ENCODE measurements at places on chromosomes 5 and 9.

- peak; percentile 55 for DNase-seq
Measured at GRCh38 chr9:124392871-124393460, 22.3 kb downstream of the PSMB7 start.

GRCh38 chr5:10528056-10528816, 35.6 kb upstream of the ANKRD33B start:
- no peak for DNase-seq

DNA sequence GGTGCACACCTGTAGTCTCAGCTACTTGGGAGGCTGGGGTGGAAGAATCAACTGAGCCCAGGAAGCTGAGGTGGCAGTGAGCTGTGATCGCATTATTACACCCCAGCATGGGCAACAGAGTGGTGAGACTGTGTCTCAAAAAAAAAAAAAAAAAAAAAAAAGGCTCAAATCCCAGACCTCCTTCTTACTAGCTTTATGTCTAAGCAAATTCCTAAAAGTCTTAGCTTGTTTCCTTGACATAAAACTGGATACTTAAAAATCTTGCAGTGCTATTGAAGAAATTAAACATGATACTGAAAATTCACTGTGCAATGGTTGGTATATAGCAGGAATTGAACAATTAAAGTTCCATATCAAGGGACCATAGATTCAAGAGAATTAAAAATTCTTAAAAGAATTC, 45.0 kb downstream of the PCDHGC5 start:
- no peak for DNase-seq

DNA sequence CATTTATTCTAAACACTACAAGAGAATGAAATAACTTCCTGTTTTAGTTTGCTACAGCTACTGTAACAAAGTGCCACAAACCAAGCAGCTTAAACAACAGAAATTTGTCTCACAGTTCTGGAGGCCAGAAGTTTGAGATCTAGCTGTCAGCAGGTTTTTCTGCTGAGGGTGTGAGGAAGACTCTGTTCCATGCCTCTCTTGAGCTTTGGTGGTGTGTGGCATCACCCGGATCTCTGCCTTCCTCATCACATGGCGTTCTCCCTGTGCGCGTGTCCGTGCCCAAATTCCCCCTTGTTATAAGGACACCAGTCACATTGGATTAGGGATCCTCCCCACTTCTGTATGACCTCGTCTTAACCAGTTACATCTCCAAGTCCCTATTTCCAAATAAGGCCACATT, 97.7 kb downstream of the CFAP95 start:
- no peak for DNase-seq

- DNase-seq, result peak; percentile 13
Measured at GRCh38 chr5:110333384-110333783, 393.1 kb downstream of the TMEM232 start.

GRCh38 chr5:14069021-14069420, 74.1 kb upstream of the TRIO start:
- no peak for DNase-seq

DNA sequence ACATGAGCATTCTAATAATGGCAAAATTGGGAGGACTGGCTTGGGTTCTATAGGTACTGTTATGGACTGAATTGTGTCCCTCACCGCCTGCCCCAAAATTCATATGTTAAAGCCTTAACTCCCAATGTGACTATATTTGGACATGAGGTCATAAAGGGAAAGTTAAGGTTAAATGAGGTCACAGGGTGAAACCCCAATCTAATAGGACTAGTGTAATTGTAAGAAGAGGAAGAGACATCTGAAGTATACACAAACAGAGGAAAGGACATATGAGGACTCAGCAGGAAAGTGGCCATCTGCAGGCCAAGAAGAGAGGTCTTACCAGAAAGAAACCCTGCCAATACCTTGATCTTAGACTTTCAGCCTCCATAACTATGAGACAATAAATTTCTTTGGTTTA, 23.1 kb downstream of the RNF180 start:
- DNase-seq, result no peak

DNA sequence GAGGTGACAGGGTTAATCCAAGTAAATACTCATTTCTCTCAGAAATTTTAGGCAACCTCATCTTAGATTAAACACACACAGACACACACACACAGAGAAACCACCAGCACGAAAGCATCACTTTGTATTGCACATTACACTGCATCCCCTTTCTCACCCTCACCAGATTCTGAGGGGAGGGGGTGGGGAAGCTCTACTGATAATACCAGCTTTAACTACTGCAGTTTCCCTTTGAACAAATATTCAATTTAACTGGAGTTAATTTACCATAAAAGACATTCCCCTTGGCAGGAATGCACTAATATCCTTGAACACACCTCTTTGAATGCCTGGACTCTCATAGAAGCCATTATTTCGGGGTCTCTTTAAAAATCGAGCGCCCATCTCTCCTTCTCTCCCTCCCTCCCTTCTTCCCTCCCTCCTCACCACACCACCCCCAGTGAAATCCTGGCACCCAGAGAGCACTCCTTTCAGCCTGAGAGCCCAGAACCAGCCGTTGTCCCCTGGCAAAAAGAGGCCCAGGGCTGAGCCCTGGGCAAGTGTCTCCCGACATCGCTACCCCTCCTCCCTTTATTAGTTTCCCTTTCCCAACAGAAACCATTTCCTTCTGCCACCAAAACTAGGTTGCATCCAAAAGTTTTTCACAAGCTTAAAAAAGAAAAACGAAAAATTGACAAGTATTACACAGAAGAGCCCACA, 2.8 kb upstream of the NFIB start:
- DNase-seq, result no peak

- no peak for DNase-seq
Measured at GRCh38 chr9:34206561-34206960, 27.7 kb downstream of the UBAP1 start.

DNA sequence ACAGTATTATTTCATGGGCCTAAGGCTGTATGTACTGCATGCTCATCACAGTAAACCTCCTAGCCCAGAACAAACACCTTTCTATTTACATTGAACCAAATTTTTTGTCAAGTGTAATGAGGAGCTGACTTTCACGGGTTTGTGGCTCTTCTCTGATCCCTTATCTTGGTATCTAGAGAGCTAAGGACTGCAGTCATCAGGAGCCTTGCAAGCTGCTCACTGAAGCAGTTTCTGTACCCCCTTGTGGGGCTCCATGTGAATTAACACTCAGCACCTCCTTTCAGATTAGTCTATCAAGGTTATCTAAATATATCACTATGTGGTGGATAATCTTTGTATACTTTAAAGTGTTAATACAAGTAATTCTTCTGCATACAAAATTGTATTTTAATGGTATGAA, 108.2 kb downstream of the AUH start:
- no peak for DNase-seq

DNA sequence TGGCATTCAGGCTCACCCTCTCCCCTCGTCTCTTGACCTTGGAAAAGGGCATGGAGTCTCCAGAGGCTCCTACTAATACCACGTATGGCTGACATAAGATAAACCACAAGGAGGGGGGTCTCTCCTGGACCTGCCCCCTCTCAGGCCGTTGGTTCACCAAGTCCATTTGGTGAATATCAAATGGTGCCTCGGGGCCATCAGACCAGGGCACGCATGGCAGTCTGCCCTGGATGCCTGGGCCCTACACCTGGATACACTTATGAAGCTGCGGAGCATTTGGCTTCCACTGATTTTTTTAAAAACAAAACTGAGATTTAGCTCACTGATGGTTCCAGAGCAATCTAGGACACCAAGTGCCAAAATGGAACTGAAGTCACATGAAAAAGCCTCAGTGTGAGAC, 40.3 kb upstream of the ZNF622 start:
- no peak for DNase-seq

DNA sequence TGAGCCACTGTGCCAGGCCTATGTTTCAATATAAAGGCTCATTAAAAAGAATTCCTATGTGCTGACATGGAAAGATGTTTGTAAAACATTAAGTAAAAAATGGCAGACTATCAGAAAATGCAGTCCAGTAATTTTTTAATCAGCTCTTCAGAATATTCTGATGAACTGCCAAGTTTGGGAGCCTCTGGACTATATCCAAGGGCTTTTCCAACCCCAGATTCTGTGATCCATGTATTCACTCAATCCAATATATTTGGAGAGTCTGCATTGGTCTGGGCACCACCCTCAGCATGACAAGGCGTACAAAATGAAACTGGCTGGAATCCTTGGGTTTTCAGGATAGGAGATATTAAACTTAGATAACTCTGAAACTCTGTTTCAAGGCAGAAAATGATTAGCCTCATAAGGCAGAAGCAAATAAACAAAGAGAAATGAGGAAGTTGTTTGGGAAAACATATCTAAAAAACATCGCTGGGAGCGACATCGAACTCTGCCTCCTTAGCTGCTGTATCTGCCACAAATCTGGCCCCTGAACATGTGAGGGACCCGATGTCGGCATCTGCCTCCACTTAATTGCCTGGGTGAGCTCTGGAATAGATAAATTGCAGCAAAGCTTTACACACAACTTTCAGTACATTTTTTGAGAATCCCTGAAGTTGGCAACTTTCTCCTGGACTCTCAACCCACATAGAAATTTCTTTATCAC, 14.4 kb downstream of the PDE6A start:
- no peak for DNase-seq

DNA sequence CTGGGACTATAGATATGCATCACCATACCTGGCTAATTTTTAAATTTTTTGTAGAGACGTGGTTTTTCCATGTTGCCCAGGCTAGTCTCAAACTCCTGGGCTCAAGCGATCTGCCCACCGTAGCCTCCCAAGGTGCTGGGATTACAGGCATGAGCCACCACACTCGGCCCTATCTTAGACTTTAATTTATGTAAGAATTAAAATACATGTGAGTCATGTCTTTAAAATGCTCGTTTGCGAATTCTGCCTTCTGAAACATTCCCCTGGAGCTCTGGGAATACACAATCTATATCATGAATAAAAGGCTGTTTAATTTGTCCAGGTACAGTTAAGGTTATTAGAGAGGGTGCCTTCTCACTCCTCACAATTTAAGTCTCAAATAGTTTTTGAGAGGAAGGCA, 32.8 kb downstream of the RHOBTB3 start:
- no peak for DNase-seq
